Renal cortex interstitium (tissue), 15 donors: ENCODE measurements at places on chromosomes 6 and 20. TPM values are rescaled to one million over a fixed set of nuclear protein-coding genes. Genes with fewer than 3 reads are reported as not detected.
A peak's percentile ranks its signal among the peaks of the same experiment; 100 is the strongest.

- no peak for DNase-seq
Measured at GRCh38 chr20:7695051-7695495, 245.2 kb downstream of the HAO1 start.

DNA sequence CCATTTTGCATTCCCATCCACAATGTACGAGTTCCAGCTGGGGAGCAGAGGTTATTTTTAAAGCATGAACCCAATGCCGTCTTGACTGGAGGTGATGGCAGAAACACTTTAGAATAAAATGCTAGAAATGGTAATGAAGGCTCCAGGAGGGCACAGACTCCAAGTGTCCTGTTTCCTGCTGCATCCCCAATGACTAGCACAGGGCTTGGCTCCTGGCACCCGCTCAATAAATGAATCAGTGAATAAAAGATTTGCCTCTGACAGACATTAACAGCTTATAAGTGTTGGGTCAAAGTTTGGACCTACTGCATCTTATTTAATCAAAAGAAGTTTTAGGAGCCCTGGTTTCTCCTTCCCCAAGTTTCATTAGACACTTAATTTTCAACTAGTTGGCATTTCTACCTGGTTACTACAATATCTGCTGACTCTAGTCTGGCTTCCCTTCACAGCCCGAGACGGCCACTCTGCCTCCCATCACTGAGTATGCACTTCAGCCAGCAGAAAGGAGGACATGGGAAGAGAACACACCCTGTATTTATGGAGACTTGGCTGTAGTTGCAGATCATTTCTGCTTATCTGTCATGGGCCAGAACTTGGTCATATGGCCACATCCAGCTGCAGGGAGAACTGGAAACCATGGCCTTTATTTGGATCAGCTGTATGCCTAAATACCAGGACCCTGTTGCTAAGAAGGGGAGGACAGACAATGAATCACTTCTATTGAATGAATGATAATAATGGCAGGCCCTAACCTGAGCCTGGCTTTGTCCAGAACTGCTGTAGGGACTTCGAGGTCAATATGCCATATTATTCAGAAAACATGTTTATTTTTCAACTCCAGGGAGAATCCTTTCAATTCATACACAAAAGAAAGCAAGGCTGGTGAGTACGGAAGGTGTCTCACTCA is 63.1 kb downstream of the TTI1 start:
- no peak for DNase-seq

DNA sequence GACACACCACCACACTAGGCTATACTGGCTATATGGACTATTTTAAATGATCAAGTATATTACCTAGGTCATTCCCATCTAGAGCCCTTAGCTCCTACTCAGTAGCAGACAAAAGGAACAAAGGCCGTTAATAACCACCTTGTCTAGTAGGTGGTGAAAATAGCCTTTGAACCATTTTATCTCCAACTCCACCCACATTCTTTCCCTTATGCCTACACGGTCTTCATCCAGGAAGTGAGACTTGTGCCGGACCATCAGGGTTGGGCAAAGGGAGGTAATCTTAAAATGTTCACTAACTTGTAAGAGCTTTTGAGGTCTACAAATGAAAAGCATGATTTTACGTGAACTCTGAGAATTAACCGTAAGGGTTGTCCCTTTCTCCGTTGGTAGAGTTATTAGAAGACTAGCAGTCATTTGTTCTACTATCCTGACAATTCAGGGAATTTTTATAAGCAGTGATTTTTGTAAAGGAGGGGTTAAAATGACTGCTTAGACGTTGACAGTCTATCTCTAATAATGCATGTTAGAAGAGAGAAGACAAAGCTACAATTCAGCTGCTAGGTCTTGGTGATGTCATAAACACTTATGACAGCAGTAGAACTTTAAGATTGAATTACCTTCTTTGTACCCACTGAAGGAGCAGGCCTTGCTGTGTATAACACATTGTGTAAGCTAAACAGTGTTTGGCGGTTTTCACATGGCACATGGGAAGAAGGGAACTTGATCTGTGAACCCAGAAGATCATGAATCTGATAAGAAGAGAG is 371.8 kb upstream of the JAG1 start:
- no peak for DNase-seq

DNA sequence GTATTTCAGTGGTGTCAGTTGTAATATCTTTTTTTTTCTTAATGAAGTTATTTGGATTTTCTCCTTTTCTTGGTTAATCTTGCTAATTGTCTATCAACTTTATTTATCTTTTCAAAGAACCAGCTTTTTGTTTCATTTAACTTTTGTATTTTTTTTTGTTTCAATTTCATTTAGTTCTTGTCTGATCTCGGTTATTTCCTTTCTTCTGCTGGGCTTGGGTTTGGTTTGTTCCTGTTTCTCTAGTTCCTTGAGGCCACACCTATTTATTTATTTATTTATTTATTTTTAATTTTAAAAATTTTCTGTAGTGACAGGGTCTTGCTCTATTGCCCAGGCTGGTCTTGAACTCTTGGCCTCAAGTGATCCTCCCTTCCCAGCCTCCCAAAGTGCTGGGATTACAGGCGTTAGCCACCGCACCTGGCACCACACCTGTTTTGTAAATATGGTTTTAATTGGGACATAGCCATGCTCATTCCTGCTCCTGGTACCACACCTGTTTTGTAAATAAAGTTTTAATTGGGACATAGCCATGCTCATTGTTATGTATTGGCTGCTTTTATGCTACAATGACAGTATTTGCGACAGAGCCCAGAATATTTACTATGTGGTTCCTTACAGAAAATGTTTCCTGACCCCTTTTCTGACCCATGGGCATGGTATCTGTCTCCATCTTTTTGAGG is 22.2 kb downstream of the KDM1B start:
- no peak for DNase-seq

DNA sequence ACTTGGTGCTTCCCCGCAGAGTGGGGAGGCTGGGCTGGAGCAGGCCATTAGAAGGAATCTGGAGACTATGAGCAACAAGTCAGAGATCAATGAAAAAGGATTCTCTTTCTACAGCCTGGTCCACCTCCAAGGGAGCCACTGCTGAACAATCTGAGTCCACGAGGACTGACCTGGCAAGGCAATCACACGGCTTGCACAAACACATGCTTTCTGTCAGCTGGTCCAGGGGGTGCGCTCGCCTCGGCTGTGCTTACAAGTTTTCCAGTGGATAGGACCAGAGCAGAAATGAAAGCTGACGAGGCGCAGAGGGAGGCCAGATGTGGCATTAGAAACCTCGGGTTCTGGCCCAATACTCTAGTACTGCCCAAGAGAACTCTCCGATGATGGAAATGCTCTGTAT is 18.1 kb downstream of the KCNK5 start:
- no peak for DNase-seq

The SCGN gene
- 0.22 TPM for polyA plus RNA-seq

DNA sequence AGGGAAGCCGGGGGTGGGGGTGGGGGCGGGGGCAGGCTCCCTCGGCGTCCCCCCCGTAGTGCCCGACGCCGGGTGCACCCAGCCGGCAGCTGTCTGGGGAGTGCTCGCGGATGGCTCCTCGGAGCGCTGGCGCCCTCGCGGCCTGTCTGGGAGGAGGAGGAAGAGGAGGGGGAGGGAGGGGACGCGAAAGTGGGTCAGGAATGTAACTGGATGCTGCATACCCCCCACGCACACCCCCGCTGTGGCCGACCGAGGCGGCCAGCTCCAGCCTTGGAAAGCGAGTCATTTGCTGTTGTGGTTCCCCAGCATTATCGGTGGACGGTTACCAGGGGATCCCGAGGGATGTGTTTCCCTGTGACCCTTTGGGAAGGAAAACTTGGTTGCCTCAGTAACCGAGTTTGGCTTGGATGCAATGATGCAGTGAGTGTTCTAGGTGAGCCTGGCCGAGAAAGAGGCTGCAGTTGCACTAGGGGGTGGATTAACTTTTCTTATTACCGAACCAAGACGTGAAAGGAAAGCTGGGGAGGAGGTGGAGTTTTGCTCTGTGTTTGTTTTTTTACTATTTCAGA is 55.2 kb upstream of the RREB1 start:
- peak; percentile 52 for DNase-seq

GRCh38 chr6:167793421-167793820 is 33.3 kb upstream of the AFDN start:
- DNase-seq: no peak

- no peak for DNase-seq
Measured at GRCh38 chr6:160259598-160259997, 977 bp upstream of the SLC22A2 start.

The C6orf141 gene
- 0.54 TPM for polyA plus RNA-seq

The BNIP5 gene
- polyA plus RNA-seq: 0.18 TPM

The IL20RA gene
- 1.5 TPM for polyA plus RNA-seq

The SLC17A9 gene
- 2.0 TPM for polyA plus RNA-seq

DNA sequence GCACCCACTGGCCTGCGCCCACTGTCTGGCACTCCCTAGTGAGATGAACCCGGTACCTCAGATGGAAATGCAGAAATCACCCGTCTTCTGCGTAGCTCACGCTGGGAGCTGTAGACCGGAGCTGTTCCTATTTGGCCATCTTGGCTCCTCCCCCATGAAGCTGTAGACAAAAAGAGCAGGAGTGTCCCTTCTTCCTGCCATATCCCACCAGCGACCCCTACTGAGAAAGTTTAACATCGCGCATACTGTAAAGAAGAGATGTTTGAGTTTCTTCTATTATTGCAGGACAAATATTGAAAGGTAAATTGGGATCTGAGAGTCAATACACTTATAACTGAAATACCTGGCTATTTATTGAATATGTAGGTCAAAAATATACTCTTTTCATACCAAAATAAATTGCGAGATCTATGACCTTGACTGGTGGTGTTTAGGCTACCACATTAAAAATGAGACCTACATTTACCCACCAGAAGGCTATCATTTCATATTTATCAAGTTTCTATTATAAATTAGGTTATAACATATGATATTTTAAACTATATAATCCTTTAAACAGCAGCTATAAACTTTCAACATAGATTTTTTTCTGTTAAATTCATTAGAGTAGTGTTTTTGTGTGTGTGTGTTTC is 586.3 kb downstream of the HTR1B start:
- DNase-seq: peak; percentile 3

- no peak for DNase-seq
Measured at GRCh38 chr6:16473184-16473907, 235.0 kb downstream of the GMPR start.

- no peak for DNase-seq
Measured at GRCh38 chr20:4272225-4272624, 256.9 kb upstream of the RNF24 start.

The RARS2 gene
- polyA plus RNA-seq: 63.4 TPM

DNA sequence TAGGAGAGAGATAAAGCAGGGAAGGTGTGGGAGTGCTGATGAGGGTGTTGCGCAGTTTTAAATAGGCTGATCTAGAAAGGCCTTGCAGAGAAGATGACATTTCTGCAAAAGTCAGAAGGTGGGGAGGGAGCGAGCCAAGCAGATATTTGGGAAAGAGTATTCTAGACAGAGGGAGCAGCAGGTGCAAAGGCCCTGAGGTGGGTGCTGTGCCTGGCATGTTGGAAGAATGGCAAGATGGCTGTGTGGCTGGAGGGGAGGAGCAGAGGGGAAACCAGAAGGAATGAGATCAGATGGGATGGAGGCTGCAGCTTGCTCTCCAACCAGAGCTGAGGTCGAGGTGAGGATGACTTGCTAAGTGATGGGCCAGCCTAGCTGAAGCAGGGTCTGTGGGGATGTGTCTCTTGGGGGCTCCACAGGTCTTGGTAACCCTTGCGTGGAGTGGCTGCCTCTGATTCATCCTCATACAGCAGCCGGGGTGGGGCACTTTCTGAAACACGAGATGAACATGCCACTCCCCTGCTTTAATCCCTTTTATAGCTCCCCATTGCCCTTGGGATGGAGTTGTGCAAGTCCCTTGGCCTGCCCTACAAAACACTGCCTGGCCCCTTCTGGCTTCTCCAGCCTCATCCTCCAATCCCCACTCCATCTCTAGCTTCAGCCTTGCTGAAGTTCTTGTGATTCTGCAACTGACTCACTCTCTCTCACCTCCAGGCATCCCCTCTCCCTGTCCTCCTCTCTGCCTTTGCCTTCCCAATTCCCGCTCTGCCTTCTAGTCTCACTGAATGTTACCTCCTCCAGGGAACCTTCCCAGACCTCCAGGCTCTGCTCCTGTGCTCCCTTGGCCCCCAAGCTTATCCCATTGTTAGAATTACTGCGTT is 94.1 kb downstream of the CDH22 start:
- DNase-seq: no peak

The SOBP gene
- 12.0 TPM for polyA plus RNA-seq

The NCOA6 gene
- 40.3 TPM for polyA plus RNA-seq

DNA sequence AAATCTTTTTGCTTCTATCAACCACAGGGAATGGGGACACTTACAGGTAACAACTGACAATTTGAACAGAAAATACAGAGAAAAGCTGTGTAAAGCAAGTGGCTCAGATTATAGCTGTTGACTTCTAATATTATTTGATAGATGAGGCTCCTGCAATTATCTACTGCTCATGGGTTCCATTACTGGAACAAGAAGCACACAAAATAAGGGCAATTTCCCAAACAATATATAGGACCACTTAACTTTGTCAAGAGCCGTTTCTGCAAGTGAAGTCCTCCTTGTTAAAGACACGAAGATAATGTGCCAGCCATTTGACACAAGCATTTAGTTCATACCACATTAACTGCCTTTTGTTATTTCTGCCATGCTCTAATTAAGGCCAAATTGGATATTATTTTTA is 315.5 kb upstream of the ARID1B start:
- no peak for DNase-seq

The EFCAB8 gene
- 0.04 TPM for polyA plus RNA-seq

GRCh38 chr20:1185790-1186334 is 1.1 kb upstream of the TMEM74B start:
- no peak for DNase-seq

The PNPLA1 gene
- 1.7 TPM for polyA plus RNA-seq

GRCh38 chr6:74925683-74926082 is 280.2 kb downstream of the COL12A1 start:
- no peak for DNase-seq

The OR2B6 gene
- 0.10 TPM for polyA plus RNA-seq

The BMP2 gene
- polyA plus RNA-seq: 16.6 TPM
